Neural progenitor cell (in vitro differentiated cells): ENCODE measurements at places on chromosomes 3 and 15.

DNA sequence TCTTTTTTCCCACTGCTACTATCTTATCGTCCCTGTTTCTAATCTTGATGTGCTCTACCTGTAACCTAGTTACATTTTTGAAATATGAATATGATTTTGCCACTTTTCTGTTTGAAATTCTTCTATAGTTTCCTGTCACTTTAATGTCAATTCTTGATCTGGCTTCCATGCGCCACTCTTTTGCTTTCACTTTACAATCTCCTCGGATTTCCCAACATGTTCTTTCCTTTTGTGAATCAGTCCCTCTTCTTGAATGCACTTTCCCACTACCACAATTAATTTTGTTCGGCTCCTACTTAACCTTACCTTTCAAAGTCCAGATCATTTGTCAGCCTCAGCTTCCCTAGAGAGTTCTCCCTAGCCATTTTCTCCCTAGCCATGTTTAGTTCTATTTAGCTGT is 8.3 kb downstream of the TIMMDC1 start:
- no peak for DNase-seq

DNA sequence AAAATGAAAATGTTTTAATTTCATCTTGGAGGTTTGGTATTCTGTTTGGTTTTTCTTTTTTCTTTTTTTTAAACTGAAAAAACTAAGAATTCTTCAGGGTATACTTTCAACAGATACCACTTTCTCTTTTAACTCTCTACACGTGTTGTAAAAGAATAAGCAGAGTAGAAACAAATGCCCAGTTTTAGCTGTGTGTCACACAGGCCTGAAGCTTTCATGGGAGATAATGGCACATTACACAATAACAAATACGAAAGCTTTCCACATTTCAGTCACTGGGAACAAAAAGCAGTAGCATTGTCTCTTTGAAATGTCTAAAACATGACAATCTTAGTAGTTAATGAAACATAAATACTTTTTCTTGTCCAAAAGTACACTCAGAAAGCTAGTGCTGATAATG is 818.5 kb downstream of the TBL1XR1 start:
- no peak for DNase-seq

DNA sequence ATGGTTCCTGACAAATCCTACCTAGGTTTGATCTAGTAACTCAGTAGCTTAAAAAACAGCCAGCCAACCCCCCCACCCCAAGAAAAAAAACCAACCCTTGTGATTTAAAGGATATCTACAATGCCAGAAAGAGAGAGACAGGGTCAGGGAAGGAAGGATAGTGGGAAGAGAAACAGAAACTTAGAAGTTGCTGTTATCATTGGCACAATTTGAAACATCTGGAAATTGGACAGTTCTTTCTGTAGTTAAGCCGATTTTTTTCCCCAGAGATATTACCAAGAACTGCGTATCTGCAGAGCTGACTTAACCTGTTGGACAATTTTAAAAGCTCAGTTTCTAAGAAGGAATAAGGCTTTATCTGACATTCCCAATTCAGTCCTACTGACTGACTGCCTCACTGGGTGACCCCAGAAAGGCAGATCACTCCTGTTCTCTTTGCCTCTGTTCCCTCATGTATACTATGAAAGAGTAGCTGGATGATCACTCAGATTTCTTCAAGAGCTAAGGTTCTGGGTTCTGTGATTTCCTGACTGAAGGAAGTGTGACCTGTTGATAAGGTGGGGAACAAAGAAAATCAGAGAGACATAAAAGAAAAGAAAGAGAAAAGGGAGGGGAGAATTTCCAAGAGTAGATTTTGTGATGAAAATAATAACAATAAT is 128.3 kb downstream of the MAP2K5 start:
- no peak for DNase-seq

GRCh38 chr15:85681386-85681785 is 113.3 kb downstream of the KLHL25 start:
- DNase-seq, result no peak

DNA sequence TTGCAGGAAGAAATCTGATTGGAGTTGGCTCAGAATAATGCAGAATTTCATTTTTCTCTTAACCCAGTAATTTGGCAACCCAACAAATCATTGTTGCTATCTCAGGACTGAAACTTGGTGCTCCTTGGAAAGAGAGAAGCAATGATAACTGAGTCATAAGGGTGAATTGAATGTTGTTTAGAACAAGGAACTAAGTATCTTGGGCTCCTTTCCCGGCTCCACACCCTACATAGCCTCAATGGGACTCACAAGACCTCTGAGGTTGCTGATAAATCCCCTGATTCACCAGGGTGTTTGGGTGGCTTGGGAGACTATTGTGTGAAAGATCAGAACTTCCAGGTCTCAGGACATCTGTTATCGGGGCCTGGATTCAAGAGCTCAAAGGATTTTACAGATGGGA is 7.8 kb upstream of the RAB8B start:
- no peak for DNase-seq

GRCh38 chr3:38173834-38174418 is 8.6 kb downstream of the OXSR1 start:
- DNase-seq, result no peak

- DNase-seq, result no peak
Observed at GRCh38 chr3:140731440-140732119, 53.7 kb downstream of the TRIM42 start.

DNA sequence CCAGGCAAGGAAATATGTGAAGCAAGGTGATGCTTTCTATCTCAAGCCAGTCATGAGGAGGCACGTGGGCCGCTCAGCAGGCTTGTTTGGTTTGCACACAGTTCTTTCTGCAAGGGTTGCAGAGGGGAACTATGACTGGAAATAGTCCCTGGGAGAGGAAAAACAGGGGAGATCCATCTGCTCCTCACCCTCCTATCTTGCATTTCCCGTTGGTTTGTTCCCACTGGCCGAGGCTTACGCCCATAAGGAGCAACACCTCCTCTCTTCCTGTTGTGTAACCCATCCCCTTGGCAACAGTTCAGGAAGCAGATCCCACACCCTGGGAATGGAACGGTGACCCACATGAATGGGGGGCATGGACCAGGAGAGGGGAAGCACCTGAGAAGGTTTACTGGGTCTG is 72.1 kb upstream of the MAGI1 start:
- no peak for DNase-seq

DNA sequence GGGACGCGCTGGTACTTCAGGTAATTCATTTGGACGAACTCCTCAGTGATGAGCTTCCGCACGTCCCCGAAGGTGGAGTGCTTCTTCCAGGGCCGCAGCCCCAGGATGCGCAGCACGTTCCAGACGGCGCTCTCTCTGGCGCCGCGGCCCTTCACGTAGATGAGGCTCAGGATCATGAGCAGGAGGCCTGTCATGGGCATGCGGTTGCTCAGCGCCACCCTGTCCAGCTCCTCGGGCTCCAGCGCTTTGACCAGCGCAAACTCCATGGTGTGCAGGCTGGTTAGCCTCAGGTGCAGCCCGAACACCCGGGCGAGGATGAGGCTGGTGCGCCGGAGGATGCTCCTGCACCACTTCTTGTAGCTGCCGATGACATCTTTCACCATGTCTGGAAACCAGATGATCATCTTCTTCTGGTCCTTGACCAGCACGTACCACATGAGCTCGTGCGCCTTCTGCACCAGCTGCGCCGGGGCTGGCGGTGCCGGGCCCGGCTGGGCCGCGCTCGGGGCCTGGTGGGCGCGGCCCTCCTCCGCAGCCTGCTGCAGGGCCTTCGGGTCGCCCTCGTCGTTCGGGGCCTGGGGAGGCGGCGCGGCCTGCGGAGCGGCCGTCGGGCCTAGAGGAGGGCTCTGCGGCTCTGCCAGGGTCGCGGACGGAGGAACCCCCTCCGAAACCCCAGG is 501 bp downstream of the NDN start:
- DNase-seq, result peak; percentile 51

- peak; percentile 92 for DNase-seq
Observed at GRCh38 chr3:15332405-15333098, at the start of gene SH3BP5. SH3BP5 (minus strand) TSS chr3:15332586; CDS start chr3:15332408, 178 bp downstream.

DNA sequence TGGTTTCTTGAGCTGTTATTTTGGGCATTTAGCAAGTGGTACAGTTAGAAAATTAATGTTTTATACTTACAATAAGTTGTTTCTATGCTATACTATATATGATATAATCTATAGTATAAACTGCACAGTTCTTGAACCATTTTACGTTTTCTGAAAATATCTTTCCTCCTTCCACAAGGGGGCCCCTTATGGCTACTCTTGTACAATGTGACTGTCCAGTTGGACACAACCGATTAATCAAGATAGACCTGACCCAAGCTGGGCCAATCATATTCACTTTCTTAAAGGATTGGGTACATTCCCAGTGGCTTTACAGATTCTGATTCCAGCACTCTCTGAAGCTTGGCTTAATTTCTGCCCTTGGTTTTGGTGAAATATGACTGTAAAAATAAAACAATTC is 953.4 kb downstream of the AGBL1 start:
- DNase-seq, result peak; percentile 49

DNA sequence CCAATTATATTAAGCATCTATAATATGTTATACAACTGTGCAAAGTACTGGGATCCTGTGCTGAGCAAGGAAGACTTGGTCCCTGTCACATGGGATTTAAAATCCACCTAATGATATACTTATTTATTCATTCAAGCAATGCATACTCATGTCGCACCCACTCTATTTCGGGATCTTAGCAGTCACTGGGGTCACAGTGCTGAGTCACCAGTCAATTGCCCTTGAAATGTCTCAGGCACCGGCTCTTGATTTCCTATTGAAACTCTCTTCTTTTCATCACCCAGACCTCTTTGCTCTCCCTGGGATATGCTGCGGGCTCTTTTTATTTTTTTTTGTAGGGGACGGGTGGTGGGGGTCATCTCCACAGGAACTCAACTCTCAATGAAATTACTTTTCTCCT is 194.5 kb upstream of the GAP43 start:
- DNase-seq, result no peak

GRCh38 chr3:168094877-168095610 is 680 bp downstream of the GOLIM4 start:
- DNase-seq, result peak; percentile 82

GRCh38 chr3:123881771-123882170 is 2.4 kb downstream of the MYLK start:
- DNase-seq, result no peak

- no peak for DNase-seq
Observed at GRCh38 chr3:44669760-44670159, 21.2 kb downstream of the ZNF35 start.

- no peak for DNase-seq
Observed at GRCh38 chr3:187968883-187969580, 184.9 kb upstream of the LPP start.

DNA sequence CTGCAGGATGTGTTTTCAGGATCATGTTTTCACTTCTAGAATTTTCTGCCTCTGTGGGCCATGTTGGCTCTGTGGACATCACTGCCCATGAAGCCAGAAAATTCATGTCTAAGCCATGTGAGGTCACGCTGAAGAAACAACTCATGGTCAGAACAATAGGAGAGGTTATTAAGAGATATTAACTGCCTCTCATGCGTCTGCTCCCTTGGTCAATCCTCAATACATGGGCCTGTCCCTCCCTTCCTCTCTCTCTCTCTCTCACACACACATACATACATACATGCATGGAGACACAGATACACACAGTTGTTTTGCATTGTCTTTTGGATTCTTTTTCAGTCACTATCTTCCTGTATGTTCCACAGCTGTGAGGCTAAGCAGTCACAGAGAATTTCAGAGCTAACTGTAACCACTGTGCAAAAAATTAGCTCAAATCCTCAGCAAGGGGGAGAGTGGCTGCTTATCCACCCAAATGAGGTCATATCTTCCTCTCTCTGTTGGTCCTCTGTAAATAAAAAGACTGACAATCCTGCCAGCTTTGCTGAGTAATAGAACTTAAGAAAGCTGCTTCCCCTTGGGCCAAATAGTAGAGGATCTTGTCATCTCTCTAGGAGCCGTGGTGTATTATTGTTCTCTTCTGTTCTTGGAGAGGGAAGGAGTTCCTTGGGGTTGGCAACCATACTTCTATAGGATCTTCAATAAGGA is 45.6 kb downstream of the LRTM1 start:
- no peak for DNase-seq

GRCh38 chr3:12675115-12675810 is 11.3 kb upstream of the RAF1 start:
- DNase-seq, result no peak

- no peak for DNase-seq
Observed at GRCh38 chr15:64982472-64982871, 7.2 kb downstream of the SPG21 start.

- DNase-seq, result no peak
Observed at GRCh38 chr3:16205156-16205870, 30.8 kb downstream of the GALNT15 start.

DNA sequence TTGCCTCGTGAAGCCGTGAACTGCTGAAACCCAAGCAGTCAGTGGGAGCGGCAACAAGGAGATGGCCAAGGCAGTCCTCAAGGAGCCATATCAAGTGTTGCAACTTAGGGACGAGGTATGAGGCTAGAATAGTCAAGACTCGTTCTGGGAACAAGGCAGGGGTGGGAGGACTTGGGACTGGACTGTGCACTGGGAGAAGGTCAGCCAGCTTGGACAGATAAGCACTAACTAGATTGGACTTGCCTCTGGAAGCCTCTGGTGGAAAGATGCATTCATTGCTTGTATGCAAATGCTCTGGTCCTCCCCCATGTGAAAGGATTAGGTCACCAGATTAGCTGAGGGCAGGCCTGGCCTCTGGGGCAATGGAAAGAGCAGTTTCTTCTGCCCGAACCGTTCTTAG is 123.3 kb upstream of the CTNNB1 start:
- peak; percentile 53 for DNase-seq

GRCh38 chr3:157500232-157500631 is 3.0 kb downstream of the VEPH1 start:
- DNase-seq, result no peak

DNA sequence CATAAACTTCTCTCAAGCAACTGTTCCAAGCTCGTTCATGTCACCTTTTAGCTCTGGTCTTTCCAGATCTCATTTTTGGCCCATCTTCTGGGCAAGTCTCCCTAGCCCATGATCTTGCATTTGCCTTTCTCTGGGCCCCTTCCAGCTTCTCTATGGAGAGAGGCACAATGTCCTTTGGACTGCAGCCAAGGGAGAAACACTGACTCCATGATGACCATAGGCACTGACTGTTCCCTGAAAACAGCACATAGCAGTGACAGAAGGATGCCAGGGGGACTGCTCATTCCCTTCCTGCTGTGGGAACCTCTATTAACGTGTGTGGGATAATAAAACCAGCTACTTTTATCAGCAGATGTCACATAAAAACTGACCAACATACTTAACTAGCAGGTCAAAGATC is 60.3 kb downstream of the STRIT1 start:
- DNase-seq, result no peak

DNA sequence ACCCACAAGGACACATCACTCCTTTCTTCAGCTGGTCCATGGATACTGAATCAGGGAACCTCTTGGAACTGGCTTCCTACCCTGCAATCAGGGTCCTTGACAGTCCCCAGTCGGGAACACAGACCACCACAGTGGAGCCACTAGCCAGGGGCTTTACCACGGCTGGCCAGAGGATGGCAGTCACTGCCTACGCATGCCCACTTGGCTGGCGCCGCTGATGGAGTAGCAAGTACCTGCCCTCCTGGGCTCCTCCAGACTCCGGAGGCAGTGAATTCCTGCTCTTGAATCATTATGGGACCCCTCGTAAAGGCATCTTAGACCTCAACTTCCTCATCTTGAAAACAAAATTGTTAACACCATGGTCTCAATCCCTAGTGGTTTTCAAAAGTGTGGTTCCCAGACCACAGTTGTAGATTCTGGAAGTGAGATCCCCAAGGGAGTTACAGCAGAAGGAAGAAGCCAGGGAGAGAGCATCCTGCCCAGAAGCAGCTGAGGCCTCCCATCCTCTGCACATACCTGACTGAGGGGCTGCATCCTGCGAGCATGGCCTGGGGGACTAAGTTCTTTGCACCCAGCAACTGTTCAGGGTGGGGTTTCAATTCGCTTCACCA is 9.1 kb upstream of the SKIC8 start:
- peak; percentile 93 for DNase-seq
